ENCODE measurements at places on chromosomes 12 and 14.

DNA sequence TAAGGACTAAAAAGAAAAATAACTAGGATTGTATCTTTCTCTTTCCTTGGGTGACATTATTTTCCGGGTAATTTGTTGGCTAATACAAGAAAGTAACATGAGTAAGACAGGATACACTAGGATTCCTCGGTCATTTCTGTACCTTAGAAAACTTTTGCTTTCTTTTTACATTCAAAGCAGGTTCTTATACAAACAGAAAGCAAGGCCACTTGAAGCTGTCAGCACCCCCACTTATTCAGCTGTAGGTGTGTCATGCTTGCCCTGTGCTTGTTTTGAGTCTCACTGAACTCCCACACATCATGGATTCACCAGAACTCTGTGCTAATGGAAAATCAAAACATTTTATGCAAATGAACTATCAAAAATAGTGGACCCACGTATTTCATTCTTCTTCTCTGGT, 266.8 kb upstream of the CLEC14A start:
- DNase-seq: no peak

DNA sequence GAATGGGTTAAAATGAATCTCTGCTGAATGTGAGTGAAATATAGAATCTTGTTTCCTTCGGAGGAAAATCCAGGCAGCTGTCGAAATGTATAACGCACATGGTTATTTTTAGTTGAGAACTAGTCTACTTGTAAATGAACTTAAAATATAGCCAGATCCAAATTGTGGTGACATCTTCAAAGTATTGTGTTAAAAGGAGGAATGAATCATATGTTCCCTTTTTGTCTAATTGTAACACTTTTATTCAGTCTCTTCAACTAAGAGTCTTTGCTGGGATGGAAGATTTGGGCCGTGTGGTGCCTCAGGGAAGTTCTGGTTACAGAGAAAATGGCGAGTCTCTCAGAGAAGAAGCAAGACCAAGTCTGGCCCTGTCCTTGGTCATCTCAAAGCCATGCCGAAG, 82.5 kb downstream of the SLC4A8 start:
- DNase-seq: no peak

GRCh38 chr14:70782361-70782760, 27.0 kb downstream of the MAP3K9 start:
- no peak for DNase-seq

GRCh38 chr12:97781342-97781741, 318.7 kb downstream of the RMST start:
- DNase-seq: no peak

- DNase-seq: no peak
Observed at GRCh38 chr14:78302841-78303240, 132.7 kb downstream of the NRXN3 start.

GRCh38 chr12:89453121-89453978, 71.2 kb downstream of the GALNT4 start:
- no peak for DNase-seq

- no peak for DNase-seq
Observed at GRCh38 chr14:98368221-98368620, 903.8 kb downstream of the BCL11B start.

DNA sequence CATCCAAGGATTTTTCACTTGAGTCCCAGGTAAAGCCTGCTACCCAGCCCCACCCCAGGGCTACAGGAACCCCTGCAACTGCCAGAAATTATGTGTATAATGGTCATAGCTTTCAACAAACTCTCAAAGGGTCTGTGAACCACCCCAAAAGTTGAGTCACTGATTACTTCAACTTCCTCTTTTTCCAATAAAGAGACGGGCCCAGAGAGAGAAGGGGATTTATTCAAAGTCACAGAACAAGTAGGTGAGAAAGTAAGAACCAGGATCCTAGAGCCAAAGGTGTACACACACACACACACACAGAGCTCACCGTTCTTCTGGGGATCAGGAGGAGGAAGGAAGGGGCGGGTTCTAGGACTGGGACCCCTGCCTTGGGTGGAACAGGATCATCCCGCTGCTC, 4.8 kb upstream of the ITPK1 start:
- no peak for DNase-seq

DNA sequence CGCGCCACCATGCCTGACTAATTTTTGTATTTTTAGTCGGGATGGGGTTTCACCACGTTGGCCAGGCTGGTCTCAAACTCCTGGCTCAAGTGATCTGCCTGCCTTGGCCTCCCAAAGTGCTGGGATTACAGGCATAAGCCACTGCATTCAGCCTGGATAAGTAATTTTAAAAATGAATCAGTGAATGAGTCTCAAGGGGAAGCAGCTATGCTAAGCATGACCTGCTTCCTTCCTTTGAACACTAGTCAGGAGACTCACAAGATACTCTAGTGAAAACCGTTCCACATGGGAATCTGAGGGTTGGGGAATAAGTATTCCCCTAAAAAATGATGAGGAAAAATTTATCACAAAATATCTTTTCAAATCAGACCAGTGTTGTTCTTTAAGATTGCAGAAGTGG, 10.7 kb upstream of the FAM234B start:
- DNase-seq: no peak

- no peak for DNase-seq
Observed at GRCh38 chr12:46516933-46517578, 144.5 kb upstream of the SLC38A2 start.

GRCh38 chr12:51631591-51631990, 40.6 kb downstream of the SCN8A start:
- no peak for DNase-seq

- DNase-seq: no peak
Observed at GRCh38 chr14:53996041-53996440, 39.4 kb upstream of the BMP4 start.

- DNase-seq: no peak
Observed at GRCh38 chr12:97837401-97837800, 374.8 kb downstream of the RMST start.

DNA sequence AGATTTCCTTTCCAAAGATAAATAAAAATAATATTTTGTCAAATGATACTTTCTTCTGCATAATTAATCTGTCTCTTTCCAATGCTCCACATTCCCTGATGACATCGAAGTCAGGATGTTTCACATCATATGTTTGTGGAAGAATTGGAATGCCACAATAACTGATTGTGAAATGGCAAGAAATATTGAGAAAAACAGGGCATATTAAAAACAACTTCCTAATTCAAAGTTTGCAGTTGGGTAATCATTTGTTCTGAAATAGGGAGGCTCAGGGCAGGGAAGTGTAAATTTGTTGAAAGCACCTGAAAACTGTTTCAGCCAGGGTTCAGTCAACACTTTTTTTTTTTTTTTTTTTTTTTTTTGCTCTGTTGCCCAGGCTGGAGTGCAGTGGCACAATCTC, 50.7 kb downstream of the BCAT1 start:
- DNase-seq: no peak

DNA sequence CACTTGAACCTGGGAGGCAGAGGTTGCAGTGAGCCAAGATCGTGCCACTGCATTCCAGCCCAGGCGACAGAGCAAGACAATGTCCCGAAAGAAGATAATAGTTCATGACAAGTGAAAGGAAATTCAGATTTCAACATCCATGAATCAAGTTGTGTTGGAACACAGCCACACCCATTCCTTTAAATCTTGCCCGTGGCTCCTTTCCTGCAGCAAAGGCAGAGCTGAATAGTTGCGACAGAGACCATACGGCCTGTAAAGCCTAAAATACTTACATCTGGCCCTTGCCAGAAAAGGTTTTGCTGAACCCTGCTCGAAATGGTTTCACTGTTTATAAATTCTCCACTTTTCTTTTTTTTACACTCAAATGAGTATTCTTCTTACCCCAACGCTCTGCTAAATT, 17.7 kb upstream of the ITPK1 start:
- DNase-seq: no peak

Data from T-helper 1 cell (primary cell).